Neuronal stem cell (in vitro differentiated cells): ENCODE measurements at places on chromosomes 6 and 20.

GRCh38 chr6:158347335-158347734 lies 35.1 kb downstream of the TULP4 start:
- no peak for DNase-seq

- DNase-seq = no peak
Measured at GRCh38 chr6:19550380-19550779, 286.8 kb upstream of the ID4 start.

DNA sequence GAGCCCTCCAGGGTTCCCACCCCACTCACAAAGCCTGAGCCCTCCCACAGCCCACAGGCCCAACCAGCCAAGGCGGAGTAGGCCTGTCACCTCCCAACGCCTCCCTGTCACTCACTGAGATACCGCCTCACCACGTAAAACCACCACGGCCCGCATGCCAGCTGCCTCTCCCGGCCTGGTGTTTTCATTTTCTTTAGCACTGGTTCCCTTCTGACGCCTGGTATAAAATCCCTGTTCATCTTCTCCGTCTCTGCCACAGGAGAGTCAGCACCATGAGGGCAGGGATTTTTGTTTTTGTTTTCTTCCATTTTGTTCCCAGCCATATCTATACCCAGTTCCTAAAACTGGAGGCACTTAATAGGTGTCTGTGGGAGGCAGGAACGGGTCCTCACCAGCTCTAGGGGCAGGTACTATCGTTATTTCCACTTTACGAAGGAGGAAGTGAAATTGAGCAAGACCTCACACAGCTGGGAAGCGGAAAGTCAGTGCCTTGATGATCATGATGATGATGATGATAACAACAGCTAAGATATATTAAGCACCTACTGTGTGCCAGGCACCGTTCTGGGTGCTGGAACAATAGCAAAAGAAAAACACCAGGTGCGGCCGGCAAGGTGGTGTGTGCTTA lies 58.6 kb downstream of the SNAI1 start:
- DNase-seq = no peak

- DNase-seq = no peak
Measured at GRCh38 chr6:20202324-20202658, 10.0 kb downstream of the MBOAT1 start.

DNA sequence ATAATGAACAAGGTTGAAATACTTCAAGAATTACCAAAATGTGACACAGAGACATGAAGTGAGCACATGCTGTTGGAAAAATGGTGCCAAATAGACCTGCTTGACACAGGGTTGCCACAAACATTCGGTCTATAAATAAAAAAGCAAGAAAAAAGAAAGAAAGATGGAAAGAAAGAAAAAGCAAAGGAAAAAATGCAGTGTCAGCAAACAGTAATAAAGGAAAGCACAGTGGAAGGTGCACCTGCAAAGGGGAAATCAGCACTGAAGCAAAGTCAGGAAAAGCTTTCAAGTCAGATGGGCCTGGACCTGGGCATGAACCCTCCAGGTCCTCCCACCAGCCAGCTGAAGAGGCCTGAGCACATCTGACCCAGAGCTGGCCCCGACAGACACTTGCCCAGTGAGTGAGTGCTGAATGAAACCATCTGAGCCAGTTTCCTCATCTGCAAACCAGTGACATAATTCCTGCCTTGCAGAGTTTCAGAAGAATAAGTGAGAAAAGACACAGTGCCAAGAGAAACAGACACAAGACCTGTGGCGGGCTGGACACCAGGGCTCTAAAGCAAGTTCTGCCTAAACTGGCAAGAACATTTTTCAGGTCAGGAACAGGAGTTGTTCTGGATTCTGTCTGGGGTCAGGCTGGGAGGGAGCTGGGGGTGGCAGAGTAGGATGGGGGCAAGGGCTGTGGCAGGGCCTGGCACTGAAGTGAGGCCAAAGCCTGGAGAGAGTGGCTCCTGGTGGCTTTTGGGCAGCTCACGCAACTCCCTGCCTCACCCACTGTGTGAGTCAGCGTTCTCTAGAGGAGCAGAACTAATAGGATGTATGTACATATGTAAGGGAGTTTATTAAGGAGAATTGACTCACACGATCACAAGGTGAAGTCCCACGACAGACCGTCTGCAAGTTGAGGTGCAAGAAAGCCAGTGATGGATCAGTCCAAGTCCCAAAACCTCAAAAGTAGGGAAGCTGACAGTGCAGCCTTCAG lies 23.9 kb upstream of the MICB start:
- no peak for DNase-seq

DNA sequence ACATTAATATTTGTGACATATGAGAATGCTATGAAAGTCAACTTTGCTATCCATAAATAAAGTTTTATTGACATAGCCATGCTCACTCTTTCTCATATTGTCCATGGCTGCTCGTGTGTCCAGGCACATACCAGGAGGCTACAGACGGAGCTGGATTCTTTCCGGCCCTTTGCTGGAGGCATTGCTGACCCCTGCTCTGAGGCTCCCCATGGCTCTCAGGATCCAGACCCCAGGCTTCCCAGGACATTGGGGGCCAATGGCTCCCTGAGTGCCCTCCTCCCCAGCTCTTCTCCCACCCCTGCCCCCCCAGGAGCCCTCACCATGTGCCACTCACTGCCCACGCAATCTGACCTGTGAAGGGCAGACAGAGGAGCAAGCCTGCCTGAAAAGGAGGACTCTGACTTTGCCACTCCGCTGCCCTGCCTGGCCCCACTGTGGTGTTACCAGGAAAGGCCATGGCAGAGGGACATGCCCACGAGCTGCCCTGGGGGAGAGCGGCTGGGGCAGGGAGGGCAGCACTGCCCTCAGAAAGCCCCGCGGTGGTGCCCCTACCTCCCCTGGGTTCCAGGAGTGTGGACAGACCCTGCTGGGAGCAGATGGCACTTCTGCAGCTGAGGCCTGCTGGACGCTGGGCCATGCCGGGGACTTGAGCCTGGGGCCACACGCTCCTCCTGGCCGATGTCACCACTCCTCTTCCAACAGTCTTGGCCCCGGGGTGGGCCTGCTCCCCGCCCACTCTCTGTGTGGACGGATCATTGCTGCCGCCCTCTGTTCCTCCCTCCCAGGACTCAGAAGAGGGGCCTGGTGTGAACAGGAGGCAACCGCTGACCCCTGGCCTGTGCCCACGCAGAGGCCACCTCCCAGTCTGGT lies 97.8 kb upstream of the BHLHE23 start:
- DNase-seq = no peak

- DNase-seq = no peak
Measured at GRCh38 chr20:15610787-15611186, 962.5 kb downstream of the KIF16B start.
